Stimulated activated CD4-positive, alpha-beta T cell treated with anti-CD3 and anti-CD28 coated beads, Interleukin-1b, Interleukin-23, amount 100 ng/mL, for 48 hours (primary cell): ENCODE measurements at places on chromosomes 1 and 21.

- DNase-seq: no peak
Observed at GRCh38 chr1:162070094-162070748, 730 bp downstream of the NOS1AP start.

- no peak for DNase-seq
Observed at GRCh38 chr1:180116964-180117763, 37.5 kb upstream of the QSOX1 start.

GRCh38 chr1:115073298-115074087, 15.8 kb downstream of the TSPAN2 start:
- DNase-seq: no peak

- peak; percentile 46 for DNase-seq
Observed at GRCh38 chr1:19651141-19651737, 7.1 kb downstream of the NBL1 start.

DNA sequence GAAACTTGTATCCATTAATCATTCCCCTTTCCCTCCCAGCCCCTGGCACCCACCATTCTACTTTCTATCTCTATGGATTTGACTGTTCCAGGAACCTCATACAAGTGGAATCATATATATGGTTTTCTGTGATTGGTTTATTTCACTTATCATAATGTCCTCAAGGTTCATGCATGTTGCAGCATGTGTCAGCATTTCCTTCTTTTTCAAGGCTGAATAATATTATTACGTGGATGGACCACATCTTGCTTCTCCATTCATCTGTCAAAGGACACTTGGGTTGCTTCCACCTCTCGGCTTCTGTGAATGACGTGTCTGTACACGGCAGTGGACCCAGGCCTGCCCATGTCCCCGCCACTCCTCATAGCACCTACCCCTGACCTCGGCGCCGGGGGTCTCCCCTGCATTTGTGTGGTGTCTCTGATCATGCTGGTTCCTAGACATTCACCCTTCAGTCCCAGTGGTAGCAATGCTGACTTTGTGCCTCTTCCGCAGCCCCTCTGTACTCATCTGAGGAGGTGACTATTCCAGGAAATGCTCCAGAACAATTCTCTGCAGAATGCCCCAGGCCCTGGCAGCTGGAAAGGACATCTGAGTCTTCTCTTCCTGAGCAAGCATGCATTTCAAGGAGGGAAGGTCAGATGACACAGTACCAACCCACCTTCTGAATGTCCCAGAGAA, 136.9 kb downstream of the PSMG1 start:
- DNase-seq: no peak

DNA sequence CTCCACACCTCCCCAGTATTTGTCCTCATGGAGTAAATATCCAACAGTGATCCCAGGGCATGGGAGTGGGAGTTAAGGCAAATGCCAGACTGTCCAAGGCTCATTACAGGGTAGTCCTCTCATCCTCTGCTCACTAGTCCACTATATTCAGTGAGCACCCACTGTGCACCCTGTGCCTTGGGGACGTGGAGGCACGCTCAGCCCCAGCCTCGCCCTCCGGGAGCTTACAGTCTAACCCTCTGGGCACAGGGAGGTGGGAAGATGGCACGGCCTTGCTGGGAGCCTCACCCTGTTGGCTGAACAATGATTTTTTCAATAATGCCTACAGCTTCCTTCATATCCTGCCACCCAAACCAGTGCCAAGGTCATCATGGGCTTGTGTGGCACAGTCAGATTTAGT, 2.8 kb downstream of the HES2 start:
- no peak for DNase-seq
